ENCODE measurements at places on chromosomes 13 and 19.

DNA sequence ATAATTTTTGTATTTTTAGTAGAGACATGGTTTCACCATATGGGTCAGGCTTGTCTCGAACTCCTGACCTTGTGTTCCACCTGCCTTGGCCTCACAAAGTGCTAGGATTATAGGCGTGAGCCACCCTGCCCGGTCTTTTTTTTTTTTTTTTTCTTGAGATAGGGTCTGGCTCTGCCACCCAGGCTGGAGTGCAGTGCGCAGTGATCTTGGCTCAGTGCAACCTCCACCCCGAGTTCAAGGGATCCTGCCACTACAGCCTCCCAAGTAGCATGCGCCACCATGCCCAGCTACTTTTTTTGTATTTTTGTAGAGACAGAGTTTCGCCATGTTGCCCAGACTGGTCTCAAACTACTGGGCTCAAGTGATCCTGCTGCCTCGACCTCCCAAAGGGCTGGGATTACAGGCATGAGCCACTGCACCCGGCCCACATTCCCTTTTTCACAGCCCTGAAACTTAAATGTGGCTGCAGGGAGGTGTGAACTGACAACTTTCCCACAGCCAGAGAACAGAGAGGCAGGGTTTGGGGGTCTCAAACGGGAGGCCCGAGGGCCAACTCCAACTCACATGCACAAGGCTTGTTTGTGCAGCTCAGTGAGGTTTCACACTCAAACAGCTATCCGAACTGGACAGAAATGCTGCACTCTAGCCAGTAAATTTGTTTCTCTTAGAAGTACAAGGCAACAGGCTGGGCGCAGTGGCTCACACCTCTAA lies 4.4 kb upstream of the S1PR5 start:
- DNase-seq = no peak

- DNase-seq = no peak
Observed at GRCh38 chr13:23824371-23824770, 64.8 kb downstream of the MIPEP start.

DNA sequence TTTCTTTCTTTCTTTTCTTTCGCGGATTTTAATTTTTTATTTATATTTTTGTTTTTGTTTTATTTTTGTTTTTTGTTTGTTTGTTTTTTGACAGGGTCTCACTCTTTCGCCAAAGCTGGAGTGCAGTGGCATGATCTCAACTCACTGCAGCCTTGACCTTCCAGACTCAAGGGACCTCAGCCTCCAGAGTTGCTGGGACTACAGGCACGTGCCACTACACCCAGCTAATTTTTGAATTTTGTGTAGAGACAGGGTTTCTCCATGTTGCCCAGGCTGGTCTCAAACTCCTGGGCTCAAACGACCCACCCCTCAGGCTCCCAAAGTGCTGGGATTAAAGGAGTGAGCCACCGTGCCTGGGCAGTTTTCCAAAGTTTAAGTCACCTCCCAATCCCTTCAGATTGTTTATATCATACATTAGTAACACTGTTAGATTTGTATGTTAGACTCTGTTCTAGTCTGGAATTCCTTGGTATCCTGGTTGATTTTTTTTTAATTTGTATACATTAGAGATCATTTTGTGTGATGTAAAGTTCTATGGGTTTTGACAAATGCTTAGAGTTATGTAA lies 597.3 kb downstream of the DCT start:
- no peak for DNase-seq

DNA sequence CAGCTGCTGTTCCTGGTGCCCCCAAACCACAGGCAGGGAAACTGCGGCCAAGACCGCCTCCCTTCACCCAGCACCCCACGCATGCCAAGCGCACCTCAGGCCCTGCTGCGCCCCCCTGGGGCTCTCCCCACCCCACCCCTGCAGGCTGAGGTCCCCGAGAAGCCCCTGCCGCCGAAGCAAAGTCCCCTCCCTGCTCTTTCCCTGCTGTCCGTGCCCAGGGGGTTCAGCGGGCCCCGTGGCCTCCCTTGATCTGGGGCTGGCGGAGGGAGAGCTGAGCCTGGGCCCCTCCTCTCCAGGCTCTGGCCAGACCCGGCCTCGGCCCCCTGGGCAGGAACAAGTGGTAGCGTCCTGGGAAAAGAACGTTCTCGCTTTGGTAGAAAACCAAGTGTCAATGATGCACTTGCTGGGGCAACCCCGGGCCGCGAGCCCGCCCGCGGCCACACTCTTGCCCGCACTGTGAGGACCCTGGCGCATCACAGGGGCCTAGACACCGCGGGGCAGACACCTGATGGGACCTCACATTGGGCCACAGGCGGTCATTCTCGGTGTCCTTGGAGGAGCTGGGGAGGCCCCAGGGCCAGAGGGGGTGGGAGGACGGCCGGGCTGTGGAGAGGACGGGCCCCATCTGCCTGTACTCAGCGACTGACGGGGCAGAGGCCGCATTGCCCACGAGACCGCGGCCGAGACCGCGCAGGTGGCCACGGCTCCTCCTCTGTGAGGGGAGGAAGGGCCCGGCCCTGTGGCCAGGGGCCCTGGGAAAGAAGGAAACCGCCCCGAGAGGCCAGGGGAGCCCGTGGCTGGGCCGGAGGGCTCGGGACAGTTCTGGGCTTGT lies 29.0 kb downstream of the GPX4 start:
- no peak for DNase-seq

DNA sequence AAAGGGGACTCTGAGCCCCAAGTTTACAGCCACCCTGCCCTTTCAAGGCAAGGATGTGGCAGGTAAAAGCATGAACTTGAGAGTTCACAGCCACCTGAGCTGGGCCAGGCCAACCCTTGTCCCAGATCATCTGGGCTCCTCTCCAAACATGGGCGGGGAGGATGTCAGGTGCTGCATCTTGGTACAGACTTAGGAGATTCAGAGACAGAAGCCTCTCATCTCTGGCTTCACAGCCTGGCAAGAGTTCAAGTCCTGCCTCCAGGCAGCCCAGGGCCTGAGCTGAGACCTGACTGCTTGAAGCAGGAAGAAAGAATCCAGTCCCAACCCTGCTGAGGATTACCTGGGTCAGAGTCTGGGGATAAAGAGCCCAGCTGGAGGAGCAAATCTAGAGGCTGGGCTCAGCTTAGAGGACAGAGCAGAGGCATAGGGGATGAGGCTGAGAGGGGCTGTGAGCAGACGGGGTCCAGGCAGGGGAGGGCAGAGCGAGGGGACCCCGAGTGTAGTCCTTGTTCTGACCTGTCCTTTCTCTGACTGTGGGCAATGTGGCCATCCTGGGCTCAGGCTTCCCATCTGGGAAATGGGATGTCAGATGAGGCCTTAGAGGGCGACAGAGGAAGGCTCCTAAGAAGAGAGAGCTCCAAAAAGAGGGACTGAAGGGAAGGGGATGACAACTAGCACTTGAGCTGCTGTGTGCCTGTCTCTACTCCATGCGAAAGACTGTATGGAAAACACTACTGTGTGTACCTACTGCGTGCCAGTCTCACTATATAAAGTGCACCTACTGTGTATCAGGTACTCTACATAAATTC lies 6.6 kb upstream of the OR10H5 start:
- no peak for DNase-seq

DNA sequence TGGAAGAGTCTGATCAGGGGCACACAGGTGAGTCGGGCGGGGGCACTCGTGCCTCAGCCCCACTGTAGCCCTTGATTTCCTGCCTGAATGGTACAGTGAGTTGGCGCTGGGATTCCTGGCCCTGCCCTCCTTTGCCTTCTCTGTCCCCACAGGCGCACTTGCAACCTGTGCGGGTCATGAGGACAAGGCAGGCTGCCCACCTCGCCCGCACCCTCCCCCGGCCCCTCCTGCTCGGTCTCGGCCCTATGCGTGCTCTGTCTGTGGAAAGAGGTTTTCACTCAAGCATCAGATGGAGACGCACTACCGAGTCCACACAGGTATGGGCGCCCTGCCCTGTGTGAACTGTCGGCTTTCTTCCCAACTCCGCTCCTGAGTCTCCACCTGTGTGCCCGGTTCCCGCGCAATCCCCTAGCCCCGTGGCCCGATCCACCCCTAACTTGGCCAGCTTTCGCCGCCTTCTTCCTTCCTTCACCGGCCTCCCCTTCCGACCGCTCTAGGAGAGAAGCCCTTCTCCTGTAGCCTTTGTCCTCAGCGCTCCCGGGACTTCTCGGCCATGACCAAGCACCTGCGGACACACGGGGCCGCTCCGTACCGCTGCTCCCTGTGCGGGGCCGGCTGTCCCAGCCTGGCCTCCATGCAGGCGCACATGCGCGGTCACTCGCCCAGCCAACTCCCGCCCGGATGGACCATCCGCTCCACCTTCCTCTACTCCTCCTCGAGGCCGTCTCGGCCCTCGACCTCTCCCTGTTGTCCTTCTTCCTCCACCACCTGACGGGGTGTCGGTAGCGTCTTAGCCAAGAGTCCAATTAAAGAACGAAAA lies 1.6 kb upstream of the KMT2B start:
- no peak for DNase-seq

DNA sequence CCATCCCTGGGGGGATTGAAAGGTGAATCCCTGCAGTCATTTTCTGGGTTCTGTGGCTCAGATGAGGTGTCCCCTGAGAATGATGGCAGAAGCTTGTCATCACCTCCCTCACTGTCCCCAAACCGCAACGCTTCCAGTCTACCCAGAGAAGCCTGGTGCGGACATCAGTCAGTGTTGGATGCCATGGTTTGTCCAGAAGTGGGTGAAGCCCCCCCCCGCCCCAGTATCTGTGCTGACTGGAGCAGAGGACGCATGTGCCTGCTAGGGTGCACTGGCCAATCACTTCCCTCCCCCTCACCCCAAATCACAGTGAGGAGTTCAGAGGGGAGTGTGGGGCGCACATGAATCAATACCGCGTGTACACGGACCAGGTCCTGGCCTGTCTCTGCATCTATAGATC lies 150.5 kb downstream of the TEX29 start:
- no peak for DNase-seq

DNA sequence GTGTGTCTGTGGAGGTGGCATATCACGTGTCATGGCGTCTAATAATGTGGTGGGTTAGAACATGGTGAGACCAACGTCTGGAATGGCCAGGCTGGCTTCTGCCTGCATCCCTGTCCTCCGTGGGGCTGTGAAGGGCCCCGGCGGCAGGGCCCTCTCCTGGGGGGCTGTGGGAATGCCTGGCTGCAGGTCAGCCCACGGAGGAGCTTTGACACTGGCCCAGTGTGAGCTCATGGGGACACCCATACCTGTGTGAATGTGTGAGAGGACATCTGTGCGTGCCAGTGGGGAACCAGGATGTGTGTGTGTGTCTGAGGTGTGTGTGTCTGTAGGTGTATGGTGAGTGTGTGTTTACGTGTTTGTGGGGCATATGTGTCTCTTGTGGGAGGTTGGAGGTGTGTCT lies 300.1 kb downstream of the TEX29 start:
- DNase-seq = no peak

DNA sequence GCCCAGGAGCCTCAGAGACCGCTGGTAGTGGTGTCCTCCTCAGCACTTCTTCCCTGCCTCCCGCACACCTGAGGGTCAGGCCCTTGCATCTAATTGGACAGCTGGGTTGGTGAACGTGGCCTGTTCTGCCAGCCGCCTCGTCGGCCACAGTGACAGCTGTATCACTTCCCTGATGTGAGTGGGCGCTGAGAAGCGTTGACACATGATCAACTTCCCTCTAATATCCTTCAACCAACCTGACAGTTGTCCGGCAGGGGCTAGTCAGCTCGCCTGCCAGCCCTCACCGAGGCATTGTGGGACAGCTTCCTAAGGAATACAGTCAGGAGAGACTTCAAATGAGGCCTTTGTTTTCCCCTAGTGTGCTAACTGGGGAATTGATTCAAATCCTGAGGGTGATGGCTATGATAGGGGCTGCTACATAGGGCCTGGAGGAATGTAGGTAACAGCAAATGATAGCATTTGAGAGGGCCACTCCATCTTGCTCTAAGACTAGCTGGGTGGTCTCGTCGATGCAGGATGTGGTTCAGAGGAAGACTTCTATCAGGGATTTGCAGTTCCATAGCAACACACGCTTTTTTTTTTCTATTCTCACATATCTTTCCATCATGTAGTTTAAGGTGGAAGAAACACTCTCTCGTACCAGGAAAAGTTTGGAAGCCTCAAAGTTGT lies 230.8 kb downstream of the TSHZ3 start:
- DNase-seq = no peak

DNA sequence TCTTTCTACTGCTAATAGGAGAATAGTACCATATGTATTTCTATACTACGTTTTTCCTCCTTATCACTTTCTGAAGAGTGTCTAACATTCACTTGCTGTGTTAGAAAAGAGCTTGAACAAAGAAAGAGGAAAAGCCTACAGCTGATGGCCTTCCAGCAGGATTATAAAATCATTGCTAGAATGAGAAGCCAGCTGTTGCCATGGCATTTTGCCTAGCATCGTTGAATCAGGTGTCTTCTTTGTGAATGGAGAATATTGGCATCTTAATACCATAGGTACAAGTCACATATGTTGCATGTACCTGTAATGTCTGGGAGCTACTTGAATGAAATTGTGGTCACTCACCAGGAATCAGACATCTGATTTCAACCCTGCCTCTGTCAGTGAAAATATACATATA lies 1174.9 kb downstream of the PCDH17 start:
- DNase-seq = no peak

DNA sequence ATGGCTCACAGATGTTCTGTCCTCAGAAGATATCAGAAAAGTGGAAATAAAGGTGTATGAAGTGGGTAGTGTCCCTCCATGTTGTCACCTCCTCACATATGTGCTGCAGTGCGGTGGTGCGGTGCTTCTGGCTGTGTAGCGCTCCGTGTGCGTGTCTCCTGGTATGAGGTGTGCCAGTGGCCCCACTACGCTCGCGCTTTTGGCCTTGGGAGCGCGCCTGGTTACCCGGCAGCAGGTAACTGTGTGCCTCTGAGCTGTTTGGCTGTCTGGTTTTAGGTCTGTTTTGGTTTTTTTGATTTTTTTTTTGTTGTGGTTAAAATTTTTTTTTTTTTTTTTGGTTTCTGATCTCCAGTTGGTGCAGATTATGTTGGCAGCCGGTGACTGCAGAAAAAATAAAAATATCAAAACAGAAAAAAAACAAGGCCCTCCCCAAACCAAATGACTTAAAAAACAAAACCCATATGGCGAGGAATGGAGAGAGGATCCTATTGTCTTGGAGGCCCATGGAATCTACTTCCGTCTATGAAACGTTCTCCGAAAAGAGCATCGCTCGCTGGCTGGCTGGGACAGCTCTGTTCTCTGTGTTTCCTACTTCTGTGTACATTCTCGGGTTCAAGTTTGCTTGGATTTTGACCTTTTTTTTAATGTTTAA lies 7.9 kb downstream of the HNRNPL start:
- DNase-seq = no peak

DNA sequence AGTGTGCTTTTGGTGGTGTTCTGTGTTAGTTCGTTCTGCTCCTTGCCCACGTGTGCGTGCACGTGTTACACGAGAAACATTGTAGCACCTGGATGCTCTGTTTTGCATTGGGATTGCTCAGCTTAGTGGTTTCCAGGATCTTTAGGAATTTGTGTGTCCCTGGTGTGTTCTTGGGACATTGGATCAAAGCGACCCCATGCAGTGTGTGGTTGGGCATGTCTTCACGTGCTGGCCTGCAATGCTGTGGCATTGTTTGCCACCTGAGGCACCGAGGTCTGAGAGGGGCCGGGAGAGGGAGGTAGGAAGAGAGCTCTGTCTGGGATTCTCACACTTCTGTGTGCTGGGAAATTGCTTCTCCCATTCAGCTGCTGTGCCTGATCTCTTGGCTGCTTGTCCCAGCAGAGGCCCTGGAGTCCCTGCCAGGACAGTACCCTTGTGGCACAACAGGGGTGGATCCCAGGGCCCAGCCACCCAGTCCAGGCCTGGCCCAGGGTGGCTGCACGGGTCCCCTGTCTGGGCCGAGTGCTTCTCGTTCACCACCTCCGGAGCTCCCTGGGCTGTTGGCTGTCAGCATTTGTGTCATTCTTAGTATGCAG lies 11.3 kb downstream of the PLEKHJ1 start:
- no peak for DNase-seq

GRCh38 chr13:109427695-109428094 lies 358.7 kb downstream of the IRS2 start:
- DNase-seq = no peak

Measured in stimulated activated CD8-positive, alpha-beta memory T cell treated with anti-CD3 and anti-CD28 coated beads, Interleukin-7, amount 100 ng/mL, for 1 hour (primary cell).